ENCODE measurements at places on chromosomes 4 and X.

GRCh38 chr4:183906739-183907651, 1.9 kb downstream of the STOX2 start:
- DNase-seq, result no peak

DNA sequence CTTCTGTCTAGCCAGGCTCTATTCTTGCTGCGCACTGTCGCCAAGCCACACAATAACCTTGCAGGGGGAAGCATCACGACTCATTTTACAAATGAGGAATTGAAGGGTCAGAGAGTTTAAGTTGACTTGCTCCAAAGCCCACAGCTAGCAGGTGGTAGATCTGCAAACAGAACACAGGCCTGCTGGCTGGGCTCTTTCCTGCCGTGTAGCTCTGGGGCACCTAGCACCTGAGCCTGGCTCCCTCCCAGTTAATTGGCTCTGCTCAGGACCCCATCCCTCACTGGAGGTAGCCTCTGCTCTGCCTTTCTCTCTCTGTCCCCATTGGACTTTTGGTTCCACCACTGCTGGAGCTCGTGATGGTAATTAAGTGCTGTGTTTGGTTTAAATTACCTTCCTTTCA, 98.5 kb downstream of the NSUN7 start:
- no peak for DNase-seq

DNA sequence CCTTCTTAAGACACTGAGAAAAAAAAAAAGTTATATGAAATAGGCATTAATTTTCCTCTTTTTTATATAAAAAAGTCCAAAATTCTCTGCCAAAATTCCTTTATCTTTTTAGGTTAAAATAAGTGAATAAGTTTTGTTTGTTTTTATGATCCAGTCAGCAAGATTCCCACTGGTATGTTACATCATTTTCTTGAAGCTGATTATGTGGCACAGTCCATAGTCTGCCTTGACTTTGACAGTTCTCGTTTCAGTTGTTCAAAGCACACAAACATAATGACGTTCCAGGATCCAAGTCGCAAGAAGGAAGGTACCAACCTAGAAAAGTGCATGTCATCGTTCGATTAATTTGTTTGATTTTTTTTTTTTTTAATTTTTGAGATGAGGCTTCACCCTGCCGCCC, 9.1 kb downstream of the UCP1 start:
- DNase-seq, result no peak

- DNase-seq, result no peak
Observed at GRCh38 chr4:5510504-5510903, 197.9 kb downstream of the EVC2 start.

- DNase-seq, result no peak
Observed at GRCh38 chrX:153611298-153612095, 12.6 kb upstream of the CCNQ start.

DNA sequence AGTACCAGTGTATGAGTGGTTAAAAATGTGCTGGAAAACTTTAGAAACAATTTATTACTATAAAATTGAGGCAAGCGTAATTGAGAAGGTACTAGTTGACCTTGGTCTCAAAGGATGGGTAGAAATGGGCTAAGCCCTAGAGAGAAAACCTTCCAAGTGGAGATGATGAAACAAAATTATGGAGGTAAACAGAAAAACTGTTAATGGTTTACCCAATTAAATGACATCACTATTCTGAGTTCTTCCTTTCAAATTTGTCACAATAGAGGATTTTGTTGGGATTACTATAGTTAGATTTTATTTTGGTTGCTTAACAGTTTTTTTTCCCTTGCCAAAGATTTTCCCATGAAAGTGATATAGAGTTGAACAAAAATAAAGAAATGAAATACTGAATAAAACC, 1302.5 kb upstream of the TENM3 start:
- DNase-seq, result no peak

DNA sequence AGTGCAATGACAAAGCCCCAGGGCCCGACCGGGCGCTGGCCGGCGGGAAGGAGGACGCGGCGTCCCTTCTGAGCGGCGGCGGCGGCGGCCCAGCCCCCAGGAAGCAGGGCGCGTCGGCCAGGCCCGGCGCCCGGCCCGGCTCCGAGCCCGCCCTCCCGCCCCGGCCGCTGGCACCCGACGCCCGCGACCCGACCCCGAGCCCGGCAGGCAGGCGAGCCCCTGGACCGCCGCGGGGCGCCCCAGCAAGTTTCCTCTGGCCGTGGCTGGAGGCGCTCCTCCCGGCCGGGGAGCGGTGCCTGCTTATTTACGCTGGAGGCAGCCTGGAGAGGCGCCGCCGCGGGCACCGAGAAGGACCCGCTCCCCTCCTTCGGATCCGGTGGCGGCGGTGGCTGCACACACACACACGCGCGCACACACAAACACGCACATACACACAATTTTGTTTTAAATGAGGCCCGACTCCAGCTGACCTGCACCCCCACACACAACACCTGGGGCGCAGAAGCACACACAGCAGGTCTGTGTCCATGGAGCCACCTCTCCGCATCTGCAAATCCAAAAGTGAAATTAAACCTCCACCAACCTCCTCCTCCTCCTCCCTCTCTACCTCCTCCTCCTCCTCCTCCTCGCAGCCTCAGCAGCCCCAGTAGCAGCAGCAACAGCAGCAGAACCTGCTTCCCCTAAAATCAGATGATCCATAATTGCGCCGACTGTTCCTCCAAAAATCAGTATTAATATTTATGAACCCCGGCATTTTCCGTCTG, 669 bp downstream of the IRF2 start:
- peak; percentile 75 for DNase-seq

DNA sequence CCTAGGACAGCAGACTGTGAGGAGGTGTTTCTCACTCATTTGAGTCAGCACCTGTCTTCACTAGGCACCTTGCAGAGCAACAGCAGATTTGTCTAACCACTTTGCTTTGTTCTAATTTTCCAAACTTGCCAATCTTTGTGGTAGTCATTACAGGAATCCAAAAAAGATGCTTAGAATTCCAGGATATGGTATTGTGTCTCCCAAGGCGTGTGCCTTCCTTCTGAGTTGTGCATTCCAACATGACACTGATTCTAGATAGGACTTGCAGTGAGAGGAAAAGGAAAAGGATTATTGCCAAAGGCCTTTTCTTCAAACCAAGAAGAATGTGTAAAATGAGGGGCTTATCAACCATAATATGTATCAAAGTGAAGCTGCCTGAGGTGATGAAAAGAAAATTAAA, 126.2 kb downstream of the MAPK10 start:
- no peak for DNase-seq

GRCh38 chr4:101075536-101075935, 271.8 kb downstream of the PPP3CA start:
- DNase-seq, result no peak

GRCh38 chrX:67288156-67288555, 255.7 kb upstream of the AR start:
- no peak for DNase-seq

DNA sequence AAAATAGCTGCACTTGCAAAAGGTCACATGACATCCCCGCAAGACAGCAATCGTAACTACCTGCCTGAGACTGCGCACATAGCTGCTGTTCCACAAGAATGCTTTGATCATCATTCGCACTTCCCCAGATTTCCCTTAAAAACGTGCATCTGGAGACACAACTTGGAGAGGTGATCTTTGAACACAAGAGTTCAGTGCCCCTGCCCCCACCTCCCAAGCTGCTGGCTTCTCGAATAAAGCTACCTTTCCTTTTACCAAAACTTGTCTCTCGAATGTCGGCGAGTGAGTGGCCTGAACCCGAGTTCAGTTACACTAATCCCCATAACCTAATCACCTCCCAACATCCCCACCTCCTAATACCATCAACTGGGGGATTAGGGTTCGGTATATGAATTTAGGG, 14.4 kb upstream of the MRFAP1 start:
- DNase-seq, result no peak

DNA sequence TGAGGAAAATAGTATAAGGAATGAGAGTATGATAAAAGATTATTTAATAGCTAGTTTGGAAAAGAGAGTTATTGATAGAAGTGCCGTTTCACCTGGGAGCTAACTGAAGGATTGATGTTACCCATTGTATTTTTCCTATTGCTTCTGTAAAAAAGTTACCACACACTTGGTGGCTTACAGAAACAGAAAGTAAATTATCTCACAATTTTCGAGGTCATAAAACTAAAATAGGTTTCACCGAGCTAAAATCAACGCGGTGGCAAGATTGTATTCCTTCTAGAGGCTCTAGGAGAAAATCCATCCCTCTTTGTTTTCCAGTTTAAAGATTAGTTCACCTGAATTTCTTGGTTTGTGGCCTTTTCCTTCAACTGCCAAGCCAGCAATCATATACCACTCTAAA, 11.1 kb upstream of the TRAM1L1 start:
- DNase-seq, result peak; percentile 54

DNA sequence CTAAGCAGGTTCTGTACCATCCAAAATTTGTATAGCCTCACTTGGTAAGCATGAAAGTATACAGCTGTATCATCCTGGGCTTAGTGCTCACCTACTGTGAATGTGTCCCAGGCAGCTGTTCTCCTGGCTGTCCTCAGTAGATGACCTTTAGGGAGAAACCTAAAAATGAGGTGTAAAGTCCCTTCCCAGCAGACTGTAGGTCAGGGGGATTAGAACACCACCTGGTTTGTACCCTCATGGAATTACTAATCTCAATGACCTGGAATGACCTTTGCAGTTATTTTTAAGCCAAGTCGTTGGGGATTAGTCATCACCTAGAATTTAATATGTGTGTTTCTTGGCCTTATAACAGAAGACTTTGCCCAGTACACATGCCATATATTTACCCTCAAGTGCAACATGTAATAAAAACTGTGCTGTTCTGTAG, 39.1 kb upstream of the MBTPS2 start:
- DNase-seq, result no peak

DNA sequence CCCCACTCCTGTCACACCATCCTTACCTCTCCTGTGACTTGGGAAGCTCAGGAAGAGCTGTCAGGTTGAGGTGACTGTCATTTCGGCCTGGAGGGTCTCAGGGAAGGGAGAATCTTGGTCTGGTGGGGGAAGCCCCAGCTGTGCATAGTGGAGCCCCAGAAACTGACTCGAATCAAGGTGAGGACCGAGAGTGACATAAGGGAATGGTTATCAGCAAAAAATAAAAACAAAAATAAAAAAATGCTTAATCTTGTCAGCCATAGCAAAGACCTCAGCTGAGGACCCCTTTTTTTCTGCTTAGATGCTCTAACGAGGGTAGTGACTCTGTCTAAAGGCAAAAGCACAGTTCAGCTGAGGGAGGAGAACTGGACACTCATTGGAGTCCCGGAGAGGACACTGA, at the start of gene MAGEB17:
Gene MAGEB17, plus strand, starts transcription at position 301 of the 400 bp plus-strand sequence. CDS start 2,902 bp downstream, outside the sequence.
- no peak for DNase-seq

GRCh38 chr4:82903737-82904136, 3.2 kb downstream of the THAP9 start:
- DNase-seq, result no peak

DNA sequence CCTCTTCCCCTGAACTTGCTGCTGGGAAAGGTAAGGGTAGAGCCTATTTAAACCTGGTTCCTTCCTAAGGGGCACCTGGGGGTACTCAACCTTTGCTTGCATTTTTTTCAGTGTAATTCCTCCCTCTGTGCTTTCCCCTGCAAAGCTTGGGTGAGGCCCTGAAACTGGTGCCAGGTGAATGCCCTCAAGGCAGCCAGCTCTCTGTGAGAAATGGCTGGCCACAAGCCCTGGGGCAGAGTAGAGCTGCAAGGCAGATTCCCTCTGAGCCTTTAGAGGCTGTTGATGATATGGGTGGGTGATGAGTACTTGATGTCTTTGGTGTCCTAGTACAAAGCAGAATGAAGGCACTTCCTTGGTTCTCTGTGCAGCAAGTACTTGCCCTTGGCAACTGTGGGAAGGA, 125.4 kb upstream of the DGKK start:
- peak; percentile 23 for DNase-seq

- DNase-seq, result no peak
Observed at GRCh38 chr4:16952896-16953630, 54.6 kb upstream of the LDB2 start.

- DNase-seq, result no peak
Observed at GRCh38 chr4:184848510-184848909, 22.7 kb upstream of the ACSL1 start.

- DNase-seq, result no peak
Observed at GRCh38 chrX:11117745-11118144, 6.6 kb downstream of the HCCS start.

DNA sequence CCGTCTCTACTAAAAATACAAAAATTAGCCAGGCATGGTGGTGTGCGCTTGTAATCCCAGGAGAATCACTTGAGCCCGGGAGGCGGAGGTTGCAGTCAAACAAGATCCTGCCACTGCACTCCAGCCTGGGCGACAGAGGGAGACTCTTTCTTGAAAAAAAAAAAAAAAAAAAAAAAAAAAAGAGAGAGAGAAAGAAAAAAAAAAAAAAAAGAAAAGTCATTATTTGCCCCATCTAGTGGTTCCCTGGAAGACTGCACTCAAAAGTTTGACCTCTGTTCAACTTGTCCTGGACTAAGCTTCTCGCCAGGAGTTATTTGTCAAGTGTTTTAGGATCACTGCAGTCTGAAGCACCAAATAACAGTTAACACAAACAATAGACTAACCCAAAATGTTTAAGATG, 45.3 kb upstream of the KCTD8 start:
- DNase-seq, result peak; percentile 36

- no peak for DNase-seq
Observed at GRCh38 chrX:100649550-100650356, 5.8 kb downstream of the SRPX2 start.

GRCh38 chrX:2962381-2962780, 33.2 kb upstream of the ARSD start:
- DNase-seq, result no peak

GRCh38 chrX:3529466-3530010, 183.1 kb upstream of the MXRA5 start:
- no peak for DNase-seq

Measured in MM.1S (cell line).